ENCODE measurements at places on chromosomes 1 and 21. TPM values are rescaled to one million over a fixed set of nuclear protein-coding genes. Genes with fewer than 3 reads are reported as not detected.

GRCh38 chr21:35697321-35697808 is 363.0 kb downstream of the SETD4 start:
- no peaks in the 10 kb centered on the region for H3K27me3 ChIP-seq
- H3K36me3 ChIP-seq: no peaks in the 10 kb centered on the region
- H3K27ac ChIP-seq: no peak overlapping the region
- no peak for DNase-seq
- H3K4me1 ChIP-seq: peaks cover 11% of the 10 kb centered on the region

Gene PRRX1
- 32.5 TPM for total RNA-seq

DNA sequence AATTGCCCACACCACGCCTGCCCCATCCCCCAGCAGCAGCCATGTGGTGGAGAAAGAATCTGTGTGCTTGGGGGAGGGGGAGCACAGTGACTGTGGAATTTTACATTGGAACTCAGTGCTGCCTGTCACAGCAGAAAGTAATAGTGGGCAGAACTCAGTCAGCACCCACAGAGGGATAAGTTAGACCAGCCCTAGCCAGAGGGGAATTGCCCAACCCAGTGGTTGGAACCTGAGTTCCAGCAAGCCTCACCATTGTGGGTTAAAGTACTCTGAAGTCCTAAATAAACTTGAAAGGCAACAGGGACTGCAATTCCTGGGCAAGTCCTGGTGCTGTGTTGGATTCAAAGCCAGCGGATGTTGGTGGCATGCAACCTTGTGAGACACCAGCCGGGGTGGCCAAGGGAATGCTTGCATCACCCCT is 88.8 kb downstream of the MRPL39 start:
- no peaks in the 10 kb centered on the region for H3K36me3 ChIP-seq
- H3K4me1 ChIP-seq: no peaks in the 10 kb centered on the region
- H3K4me3 ChIP-seq: no peak overlapping the region
- H3K27me3 ChIP-seq: no peaks in the 10 kb centered on the region
- DNase-seq: no peak

- peaks cover 58% of the 10 kb centered on the region for H3K4me1 ChIP-seq
- no peak for DNase-seq
- H3K27ac ChIP-seq: no peak overlapping the region
- H3K36me3 ChIP-seq: no peaks in the 10 kb centered on the region
Measured at GRCh38 chr1:183477986-183478781, 5.9 kb downstream of the SMG7 start.

Gene MAGI3
- 8.5 TPM for total RNA-seq

GRCh38 chr1:182248721-182249120 is 142.9 kb downstream of the GLUL start:
- no peak for DNase-seq
- no peak overlapping the region for H3K4me3 ChIP-seq
- no peak overlapping the region for H3K27ac ChIP-seq
- H3K27me3 ChIP-seq: no peaks in the 10 kb centered on the region
- H3K36me3 ChIP-seq: no peaks in the 10 kb centered on the region

DNA sequence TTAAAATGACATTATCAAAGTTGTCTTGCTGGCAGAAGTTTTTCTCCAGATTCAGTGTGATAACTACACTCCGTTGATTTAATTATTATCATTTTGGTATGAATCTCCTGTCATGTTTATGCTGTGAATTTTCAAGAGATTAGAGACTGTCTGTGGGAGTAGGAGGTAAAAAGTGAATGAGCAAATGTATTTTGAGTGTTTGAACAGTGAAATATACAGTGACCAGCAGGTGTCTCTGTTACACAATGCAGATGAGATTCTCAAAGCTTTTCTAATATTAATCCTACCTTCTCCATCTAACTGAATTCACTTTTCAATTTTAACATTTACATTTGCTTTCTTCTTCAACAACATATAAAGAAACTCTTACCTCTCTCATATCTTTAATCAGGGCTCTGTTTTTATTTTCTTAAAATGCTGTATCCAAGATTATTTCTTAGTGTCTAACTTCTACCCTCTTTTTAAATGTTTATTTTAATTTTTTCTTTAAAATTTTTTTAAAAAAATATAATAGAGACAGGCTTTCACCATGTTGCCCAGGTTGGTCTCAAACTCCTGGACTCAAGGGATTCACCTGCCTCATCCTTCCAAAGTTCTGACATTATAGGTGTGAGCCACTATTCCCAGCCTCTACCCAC is 20.9 kb upstream of the HSPA13 start:
- H3K27me3 ChIP-seq: no peaks in the 10 kb centered on the region
- H3K4me3 ChIP-seq: no peak overlapping the region
- H3K4me1 ChIP-seq: no peaks in the 10 kb centered on the region
- no peak for DNase-seq

DNA sequence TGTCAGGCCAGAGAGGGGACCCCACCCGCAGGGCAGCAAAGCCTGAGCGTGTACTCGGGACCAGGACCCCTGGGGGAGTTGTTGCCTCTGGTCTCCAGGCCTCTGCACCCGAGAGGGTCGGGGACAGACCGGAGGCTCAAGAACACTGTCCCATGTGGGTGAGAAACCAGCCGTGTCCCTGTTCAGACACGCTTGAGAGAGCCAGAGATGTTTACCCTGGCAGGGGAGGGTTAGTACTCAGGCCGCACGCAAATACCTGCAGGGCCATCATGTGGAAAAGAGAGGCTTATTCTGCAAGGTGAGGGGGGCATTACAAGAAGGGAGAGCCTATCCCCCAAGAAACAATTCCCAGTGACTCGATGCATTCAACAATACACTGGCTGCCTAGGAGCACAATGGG is 74.0 kb upstream of the ARHGEF16 start:
- no peak overlapping the region for H3K27ac ChIP-seq
- no peak for DNase-seq
- peaks cover 38% of the 10 kb centered on the region for H3K27me3 ChIP-seq
- no peak overlapping the region for H3K4me3 ChIP-seq
- no peaks in the 10 kb centered on the region for H3K36me3 ChIP-seq
- no peaks in the 10 kb centered on the region for H3K4me1 ChIP-seq

Gene FCER1G
- 2.3 TPM for total RNA-seq

- no peak overlapping the region for H3K27ac ChIP-seq
- no peaks in the 10 kb centered on the region for H3K4me1 ChIP-seq
- no peak for DNase-seq
- H3K36me3 ChIP-seq: no peaks in the 10 kb centered on the region
Measured at GRCh38 chr21:24428591-24429199, 1178.6 kb downstream of the MRPL39 start.

- no peak overlapping the region for H3K27ac ChIP-seq
- peak; percentile 61 for DNase-seq
- no peak overlapping the region for H3K4me3 ChIP-seq
- no peaks in the 10 kb centered on the region for H3K36me3 ChIP-seq
Measured at GRCh38 chr1:228031276-228031995, 24.6 kb downstream of the WNT3A start.

DNA sequence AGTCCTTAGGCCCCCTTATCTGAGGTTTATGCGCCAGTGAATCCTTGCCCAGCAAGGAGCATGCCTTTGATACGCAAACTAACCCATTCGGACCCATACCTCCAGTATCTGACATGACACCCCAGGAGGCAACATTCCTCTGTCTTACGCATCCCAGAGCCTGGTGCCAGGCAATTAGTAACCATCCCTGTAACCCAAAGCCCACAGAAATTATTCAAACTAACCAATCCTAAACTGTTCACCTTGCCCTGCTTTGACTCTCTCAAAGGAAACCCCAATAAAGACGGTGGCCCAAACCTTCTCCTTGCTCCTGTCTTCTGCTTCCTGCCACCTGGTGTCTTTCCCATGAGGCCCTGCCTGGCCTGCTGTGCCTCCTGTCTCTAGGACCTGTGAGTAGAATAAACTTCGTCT is 36.4 kb downstream of the ZNF496 start:
- H3K27me3 ChIP-seq: no peaks in the 10 kb centered on the region
- peaks cover 11% of the 10 kb centered on the region for H3K36me3 ChIP-seq
- no peak for DNase-seq
- H3K27ac ChIP-seq: no peak overlapping the region
- H3K4me1 ChIP-seq: no peaks in the 10 kb centered on the region
